Stomach (tissue), 19 donors: ENCODE measurements at places on chromosomes 4 and X. TPM values are rescaled to one million over a fixed set of nuclear protein-coding genes. Genes with fewer than 3 reads are reported as not detected.

Gene SPIN2A
- total RNA-seq = 2.9 TPM

Gene MORF4L2
- total RNA-seq = 104 TPM

Gene BANK1
- 12.9 TPM for total RNA-seq

Gene PNCK
- total RNA-seq = 8.0 TPM

Gene EXOC1L
- total RNA-seq = 2.0 TPM

Gene NWD2
- total RNA-seq = 1.5 TPM

Gene EVC2
- 3.9 TPM for total RNA-seq

Gene GNRHR
- not detected for total RNA-seq

Gene PAGE1
- not detected for total RNA-seq

Gene CXorf65
- not detected for total RNA-seq
